AG04450 (cell line): ENCODE measurements at places on chromosomes 4 and X.

DNA sequence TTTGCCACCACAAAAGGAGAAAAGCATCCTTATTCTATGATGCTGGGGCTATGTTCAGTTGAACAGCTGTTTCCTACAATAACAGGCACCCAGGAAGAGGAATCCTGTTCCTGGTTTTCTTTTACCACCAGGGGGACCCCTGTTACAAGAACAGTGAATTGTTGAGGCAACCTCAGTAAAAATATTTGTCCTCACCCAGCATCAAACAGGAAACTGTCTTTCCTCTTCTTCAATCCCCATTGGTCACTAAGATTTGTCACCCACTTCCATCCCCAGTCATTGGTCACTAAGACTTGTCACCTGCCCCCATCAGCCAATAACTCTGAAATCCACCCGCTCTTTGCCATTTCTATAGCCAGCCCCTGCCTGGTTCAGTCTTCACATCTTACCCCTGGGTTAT lies 143.5 kb upstream of the GALNT7 start:
- DNase-seq: peak; percentile 65

GRCh38 chr4:156472624-156473023 lies 499.0 kb downstream of the PDGFC start:
- no peak for DNase-seq

DNA sequence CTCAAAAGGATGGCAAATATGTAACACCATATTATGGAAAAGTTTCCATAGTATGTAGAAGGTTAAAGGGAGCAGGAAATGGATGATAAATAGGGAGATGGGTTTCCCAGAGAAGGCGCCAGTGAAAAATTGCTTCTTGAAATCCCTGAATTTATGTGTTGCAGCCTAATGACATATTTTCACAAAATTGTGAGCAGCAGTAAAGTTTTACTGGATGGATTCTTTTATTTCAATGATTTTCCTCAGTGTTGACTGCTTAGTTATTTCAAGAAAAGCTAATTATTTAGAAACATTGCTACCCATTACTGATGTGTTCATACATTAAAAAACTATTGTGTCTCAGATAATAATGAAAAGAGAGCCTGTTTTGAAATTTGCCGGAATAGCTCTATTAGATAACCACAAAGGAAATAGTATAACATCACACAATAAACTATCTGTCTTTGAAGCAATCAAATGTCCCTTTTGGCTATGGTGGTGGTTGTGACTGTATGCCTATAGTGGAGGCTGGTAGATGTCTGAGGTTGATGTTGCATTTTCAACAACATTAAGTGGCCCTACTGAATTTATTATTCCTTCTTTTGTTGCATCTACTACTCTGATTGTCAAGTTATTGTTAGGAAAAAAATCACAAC lies 169.9 kb upstream of the HAND2 start:
- no peak for DNase-seq

DNA sequence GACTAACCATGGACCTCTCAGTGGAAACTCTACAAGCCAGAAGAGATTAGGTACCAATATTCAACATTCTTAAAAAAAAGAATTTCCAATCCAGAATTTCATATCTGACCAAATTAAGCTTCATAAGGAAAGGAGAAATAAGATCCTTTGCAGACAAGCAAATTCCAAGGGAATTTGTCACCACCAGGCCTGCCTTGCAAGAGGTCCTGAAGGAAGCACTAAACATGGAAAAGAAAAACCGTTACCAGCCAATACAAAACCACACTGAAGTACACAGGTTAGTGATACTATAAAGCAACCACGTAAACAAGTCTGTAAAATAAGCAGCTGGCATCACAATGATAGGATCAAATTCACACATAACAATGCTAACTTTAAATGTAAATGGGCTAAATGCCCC lies 156.6 kb downstream of the FAM13A start:
- DNase-seq: peak; percentile 36

GRCh38 chrX:14039344-14039743 lies 9.7 kb upstream of the GEMIN8 start:
- DNase-seq: no peak

DNA sequence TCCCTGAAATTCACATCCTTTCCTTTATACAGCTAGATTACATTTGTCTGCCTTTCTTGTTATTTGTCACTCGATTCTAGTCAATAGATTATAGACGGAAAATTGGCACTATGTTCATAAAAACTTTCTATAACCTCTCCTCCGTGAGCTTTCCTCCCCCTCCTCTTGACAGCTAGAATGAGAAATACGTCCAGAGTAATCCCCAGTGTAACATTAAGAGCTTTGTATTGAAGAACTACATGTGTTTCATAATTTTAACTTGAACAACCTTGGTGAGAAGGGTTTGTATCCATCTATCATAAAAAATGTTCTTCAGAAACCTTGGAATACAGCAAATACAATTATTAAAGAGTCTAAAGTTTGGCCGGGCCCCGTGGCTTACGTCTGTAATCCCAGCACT lies 1707.4 kb downstream of the PCDH7 start:
- no peak for DNase-seq

GRCh38 chr4:20041839-20042407 lies 209.8 kb upstream of the SLIT2 start:
- DNase-seq: no peak

DNA sequence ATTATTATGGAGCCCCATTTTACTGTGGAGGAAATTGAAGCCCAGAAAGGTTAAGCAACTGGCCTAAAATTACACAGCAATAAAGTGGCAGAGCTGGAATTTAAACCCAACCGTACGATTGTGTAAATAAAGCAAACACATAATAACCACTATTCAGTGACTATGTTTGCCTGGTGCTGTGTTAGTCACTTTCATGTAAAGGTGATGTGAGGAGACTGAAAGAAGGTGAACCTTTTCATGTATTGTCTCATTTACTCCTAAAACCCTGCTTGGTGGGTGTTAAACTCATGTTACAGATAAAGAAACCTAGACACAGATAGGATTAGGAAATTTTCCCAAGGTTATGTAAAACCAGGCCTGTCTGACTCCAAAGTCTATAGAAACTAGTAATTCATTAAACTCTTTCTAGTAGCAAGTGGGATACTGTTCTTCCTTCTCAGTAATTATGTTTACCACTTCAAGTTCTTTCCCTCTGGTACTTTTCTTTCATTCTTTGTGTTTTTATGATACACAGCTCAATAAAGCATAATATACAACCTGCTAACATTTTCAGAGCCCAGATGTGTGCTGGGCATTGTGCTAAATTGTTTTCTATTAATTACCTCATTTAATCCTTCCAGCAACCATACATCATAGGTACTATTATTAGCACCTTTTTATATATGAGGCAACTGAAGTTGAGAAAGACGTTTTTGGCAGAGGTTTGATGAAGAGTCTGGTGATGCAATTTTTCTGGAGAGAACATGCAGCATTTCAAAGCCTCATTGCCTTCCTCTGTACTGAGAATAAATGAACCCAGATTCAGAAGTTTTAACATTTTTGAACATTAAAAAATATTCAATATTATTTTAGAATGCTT lies 202.7 kb downstream of the SPRY1 start:
- no peak for DNase-seq

DNA sequence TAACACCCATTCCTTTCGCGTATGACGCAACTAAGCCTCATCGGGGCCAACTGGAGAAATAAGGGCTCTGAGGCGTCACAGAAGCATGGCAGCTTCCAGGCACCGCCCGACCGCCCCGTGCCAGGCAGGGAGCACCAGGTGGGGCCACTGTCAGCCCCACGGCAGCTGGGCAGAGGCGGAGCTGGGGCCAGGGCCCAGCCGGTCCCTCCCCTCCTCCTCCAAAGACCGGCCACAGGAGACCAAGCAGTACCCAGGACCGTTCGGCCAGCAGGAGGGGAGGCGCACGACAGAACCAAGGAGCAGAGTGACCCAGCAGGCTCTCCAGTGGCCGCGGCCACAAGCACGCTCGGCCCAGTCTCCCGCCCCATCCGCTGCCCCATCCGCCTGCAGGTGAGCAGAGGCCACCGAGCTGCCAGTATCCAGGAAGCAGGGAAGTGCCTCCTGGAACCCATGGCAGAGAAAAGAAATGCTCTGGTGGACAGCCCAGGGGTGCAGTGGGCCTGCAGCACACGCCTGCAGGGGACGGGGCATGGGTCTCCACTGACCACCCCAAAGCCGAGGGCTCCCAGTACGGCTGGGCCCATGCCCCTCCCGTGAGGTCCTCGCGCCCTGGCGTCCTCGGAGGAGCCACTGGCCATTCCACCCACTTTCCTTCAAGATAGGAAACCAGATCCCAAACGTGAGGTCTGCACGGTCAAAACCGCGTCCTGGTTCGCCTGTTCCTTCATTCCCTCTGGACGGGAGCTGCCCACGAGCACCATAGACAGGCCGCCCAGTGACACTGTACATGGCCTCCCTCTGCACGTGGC lies 9.6 kb downstream of the CTBP1 start:
- no peak for DNase-seq

DNA sequence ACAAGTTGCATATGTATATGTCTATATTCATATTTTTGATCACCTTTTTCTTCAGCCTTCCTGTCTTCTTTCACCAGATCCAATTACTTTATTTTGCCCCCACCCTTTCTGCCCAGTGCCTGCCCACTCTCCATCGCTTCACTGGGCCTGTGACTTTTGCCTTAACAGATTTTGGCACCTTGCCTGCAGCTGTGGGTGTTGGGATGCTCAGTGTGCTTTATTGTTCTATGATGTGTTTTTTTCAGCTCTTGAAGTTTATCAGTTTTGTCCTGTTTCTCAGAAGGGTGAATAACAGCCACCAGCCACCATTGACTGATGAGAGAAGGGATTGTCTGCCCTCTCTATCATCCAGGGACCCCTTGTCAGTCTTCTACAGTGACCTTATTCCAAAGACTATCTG lies 77.2 kb upstream of the GALNT7 start:
- DNase-seq: no peak

GRCh38 chr4:143514497-143514896 lies 995 bp downstream of the SMARCA5 start:
- no peak for DNase-seq

DNA sequence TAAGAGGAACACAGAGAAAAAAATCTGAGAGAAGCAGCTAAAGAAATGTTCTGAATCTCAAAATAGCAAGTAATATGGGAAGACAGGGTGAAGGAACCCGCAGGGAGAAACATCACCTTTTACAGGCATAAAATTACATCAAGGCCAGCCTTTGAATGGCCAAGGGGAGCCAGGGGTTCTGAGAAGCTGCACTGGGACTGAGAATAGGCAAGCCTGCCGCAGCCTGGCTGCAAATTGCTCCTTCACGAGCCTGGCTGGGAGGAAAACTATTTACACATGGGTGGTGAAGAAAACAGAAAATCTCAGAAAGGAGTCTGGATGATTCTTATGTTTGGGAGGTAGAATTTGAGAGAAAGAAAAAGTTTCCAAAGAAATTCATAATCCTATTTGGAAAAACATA lies 74.5 kb upstream of the QRFPR start:
- no peak for DNase-seq

DNA sequence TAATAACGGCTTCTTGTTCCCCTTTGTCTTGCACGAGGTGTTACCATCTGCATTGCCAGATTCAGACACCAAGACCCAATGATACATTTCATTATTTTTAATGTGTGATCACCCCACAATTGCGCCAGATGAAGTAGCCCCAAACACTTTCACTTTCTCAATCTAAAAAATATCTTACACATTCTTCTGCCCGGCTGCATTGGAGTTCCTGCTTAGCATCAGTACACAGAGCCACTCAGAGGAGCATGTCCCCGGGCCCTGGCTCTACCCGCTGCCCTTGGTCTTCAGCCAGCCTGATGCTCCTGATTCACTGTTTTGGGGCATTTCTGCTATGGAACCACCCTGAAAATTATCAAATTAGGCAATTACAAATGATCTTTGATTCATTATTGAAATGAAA lies 66.0 kb upstream of the TENM3 start:
- no peak for DNase-seq

DNA sequence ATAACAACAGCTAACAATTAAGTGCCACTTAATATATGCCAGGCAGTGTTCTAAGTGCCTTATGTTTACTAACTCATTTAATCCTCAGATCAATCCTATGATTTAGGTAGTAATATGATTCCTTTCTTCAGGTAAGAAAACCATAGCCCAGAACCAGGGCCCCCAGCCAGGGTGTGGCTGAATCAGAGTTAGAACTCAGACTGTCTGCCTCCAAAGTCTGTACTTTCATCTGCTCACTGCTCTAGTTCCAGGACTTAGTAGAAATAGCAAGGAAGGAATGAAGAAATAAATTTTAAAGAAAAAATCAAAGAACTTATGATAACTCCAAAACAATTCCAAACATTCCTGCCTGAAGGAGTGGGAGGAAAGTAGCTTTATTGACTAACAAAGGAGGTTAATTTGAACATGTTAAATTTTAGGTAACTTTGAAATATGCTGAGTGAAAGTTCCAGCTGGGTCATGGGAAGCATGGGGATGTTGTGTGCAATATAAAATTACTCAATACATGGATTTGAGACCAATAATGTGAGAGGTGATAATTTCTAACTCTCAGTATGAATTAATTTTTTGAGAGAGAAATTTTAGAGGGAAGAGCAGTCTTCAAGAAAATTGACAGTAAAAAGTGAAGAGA lies 8.8 kb upstream of the ADH1C start:
- DNase-seq: no peak

- no peak for DNase-seq
Observed at GRCh38 chr4:179398414-179398813, 1956.2 kb upstream of the AGA start.

DNA sequence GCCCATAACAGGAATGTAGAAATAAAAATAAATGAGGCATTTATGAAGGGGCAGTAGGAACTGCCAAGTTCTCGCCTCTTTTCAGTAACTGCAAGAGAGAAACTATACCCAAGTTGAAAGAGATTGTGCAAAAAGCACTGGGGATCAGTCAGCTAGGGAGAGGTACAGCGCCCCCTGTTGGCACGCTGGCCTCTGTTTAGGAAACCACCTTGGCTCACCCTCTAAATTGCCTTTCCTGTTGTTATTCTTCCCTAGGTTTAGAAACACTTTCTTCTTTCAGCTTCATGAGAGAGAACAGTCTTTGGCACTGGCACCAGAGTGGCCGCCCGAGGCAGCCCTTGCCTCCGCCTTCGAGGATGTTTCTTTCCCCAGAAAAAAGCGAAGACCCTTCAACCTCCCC lies 348.5 kb downstream of the MID1IP1 start:
- DNase-seq: peak; percentile 4

DNA sequence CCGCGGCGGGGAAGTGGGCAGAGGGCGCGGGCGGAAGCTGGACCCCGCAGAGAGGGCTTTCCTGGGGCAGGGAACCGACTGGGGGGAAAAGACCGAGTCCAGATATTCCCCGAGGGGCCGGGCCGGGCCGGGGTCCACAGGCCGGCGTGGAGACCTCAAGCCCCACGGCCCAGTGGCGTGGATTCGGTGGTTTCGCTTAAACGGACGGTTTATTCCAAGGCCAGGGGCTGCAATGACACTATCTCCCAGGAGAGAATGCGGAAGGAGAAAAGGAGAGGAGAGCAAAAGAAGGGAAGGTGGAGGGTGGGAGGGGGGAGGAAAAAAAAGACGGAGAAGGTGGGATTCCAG lies 10.8 kb downstream of the ARX start:
- DNase-seq: no peak

- DNase-seq: peak; percentile 64
Observed at GRCh38 chrX:112819008-112819640, 21.5 kb downstream of the AMOT start.

GRCh38 chr4:13980317-13981310 lies 353.1 kb upstream of the BOD1L1 start:
- DNase-seq: peak; percentile 76
